ENCODE measurements at places on chromosomes 12 and 14. TPM values are rescaled to one million over a fixed set of nuclear protein-coding genes. Genes with fewer than 3 reads are reported as not detected.

The GNPNAT1 gene
- 47.4 TPM for total RNA-seq

The UBE2N gene
- 153 TPM for total RNA-seq

The KERA gene
- total RNA-seq: not detected

The GLS2 gene
- total RNA-seq: 0.20 TPM

The B4GALNT3 gene
- total RNA-seq: 0.69 TPM

The ZC3H10 gene
- total RNA-seq: 3.6 TPM
